ENCODE measurements at places on chromosomes 2 and 18.

- no peak for DNase-seq
Measured at GRCh38 chr18:40821596-40822243, 1133.3 kb upstream of the PIK3C3 start.

GRCh38 chr2:30265052-30266015 lies 34.0 kb downstream of the LBH start:
- DNase-seq, result no peak

GRCh38 chr2:204920776-204921175 lies 375.5 kb downstream of the PARD3B start:
- no peak for DNase-seq

DNA sequence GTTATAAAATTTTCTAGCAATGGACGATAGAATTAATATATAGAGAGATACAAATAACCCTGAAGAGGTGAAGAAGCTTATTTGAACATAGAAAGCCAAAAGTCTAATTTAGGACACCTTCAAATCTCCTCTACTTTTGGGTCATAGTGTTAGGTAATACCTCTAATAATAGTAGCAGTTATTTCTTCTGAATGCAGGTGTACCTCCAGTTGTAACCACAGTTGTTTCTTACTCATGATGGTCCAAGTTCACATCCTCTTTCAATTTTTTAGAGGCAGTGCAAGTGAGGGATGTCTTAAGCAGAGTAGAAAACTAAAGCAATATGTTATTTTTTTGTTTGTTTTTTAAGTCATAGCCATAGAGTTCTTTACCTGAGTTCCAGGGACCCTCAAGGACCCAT lies 429.5 kb downstream of the CCDC85A start:
- DNase-seq, result no peak

GRCh38 chr18:50961974-50962373 lies 5.9 kb upstream of the ELAC1 start:
- no peak for DNase-seq

DNA sequence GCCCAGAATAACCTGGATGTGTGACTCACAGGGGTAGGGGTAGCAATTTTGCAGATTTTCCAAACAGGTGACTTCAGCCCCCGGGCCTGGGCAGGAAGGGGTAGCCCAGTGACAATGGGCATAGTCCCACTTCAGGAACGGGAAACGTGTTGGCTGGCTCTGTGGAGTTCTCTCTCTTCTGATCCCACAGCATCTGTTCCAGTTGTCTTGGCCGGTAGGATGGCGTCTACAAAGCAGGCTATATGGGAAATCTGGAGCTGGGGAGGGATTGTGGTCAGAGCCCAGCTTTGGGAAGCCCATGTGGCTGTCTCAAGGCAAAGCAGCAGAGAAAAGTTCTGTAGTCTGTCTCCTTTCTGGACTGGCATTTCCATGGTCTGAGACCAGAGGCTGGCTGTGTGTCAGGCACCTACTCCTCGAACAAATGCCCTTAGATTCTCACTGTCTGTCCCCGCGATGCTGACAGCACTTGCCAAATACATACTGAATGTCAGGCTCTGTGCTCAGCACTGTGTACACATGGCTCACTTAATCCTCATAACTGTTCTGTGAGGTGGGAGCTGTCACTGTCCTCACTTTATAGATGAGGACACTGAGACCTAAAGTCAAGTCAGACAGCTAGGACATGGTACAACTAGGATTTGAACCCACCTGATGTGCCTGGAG lies 17.9 kb upstream of the TMEM214 start:
- no peak for DNase-seq

- no peak for DNase-seq
Measured at GRCh38 chr2:189631849-189632248, 29.4 kb upstream of the ASNSD1 start.

DNA sequence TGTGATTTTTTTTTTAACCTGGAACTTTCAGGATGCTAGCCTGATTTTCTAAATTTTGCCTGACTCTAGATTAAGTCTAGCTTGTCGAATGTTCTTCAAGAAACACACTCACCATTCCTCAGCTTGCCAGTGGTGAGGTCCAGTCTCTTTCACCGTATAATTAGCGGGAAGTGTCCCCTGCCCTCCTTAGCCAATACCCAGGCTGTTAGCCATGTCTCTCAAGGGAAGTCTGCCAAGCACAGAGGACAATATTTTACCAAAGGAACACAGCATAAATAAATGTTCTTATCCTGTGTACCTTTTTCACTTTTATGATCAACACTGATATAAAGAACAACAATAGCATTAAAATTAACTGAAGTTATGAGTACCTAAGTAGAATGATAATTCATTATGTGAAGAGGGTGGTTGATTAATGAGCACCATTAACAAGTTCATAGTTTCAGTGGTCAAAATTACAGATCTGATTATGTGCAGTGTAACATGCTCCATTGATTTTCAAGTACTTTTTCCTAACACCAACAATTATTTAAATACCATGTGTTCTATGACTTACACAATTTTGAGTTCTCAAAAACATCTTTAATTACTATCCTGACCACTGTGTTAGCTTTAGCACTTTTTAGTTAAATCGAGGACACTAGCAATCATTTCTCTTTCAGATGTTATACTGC lies 445.8 kb upstream of the RAB12 start:
- no peak for DNase-seq

GRCh38 chr2:225104321-225104720 lies 62.1 kb upstream of the DOCK10 start:
- no peak for DNase-seq

GRCh38 chr18:26503382-26503781 lies 45.0 kb downstream of the KCTD1 start:
- no peak for DNase-seq

DNA sequence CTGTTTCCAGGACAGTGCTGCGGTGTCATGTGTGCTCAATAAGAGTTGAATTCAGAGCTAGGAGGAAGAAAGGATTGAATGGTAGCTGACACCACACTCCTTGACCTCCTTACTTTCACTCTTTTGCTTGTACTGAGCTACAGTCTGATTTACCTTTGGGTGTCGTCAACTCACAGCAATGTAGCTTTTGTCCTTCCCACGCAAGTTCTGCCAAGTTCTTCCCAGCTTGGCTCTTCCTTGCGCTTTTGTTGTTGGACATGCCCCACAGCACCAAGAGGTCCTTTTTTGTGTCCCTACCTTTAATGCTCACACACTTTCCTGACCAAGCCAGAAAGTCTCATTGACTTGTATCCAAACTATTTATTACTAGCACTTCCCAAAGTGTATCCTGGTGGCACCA lies 38.3 kb upstream of the ITGB6 start:
- no peak for DNase-seq

GRCh38 chr18:9989481-9989880 lies 75.7 kb downstream of the VAPA start:
- DNase-seq, result no peak

DNA sequence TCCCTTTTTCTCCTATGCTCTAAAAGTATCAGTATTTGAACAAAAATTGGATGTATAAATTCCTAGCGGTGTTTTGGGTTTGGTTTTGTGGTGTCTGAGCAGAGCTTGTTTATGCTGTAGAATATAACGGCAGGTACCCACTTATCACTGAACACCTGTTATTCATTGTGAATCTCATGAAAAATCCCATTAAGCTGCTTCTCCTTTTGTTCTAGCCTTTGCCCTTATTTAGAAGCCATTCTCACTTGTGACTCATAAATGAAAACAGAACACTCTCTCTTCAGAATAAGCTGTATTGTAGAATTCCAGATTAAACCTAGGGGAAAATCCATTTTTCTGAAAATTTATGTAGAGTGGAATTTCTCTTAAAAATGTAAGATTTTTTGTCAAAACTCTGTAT lies 104.0 kb downstream of the PRPF40A start:
- no peak for DNase-seq

GRCh38 chr2:208366215-208367127 lies 40.1 kb upstream of the PTH2R start:
- no peak for DNase-seq

- DNase-seq, result no peak
Measured at GRCh38 chr2:109379507-109379906, 234.3 kb downstream of the SEPTIN10 start.

DNA sequence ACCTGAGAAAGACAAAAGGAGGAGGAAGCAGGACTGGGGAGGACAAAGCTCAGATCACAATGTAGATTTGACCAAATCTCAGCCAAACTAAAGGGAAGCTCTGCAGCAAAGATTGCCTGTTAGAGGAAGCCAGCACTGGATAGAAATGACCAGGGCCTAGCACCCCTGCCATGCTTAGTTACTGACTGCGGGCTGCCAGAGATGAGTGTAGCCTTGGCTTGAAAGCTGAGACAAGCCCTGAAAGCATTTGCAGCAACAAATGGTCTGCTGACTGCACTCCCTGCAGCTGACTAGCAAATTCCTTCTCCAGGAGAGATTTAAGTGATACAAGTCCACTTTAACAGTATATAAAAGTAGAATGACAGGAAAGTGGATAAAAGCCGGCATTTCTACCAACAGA lies 140.9 kb upstream of the CRIM1 start:
- no peak for DNase-seq

DNA sequence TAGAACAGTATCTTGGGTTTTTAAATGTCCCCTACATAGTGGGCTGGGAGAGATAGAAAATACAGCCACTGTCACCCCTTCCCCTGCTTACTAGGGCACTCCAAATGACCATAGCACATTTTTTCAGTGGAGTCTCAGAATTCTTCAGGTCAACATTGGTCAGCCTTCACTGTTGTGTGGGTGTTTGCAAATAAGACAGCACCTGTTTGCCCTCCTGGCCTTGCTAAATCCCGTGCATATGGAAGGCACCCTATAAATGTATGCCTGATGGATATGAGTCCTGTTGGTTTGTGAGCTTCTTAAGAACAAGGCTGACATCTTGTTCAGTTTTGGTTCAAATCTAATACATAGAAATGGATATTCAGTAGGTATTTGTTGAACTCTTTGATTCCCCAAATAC lies 12.5 kb downstream of the ITGA6 start:
- no peak for DNase-seq

- no peak for DNase-seq
Measured at GRCh38 chr2:70926042-70926441, 9.7 kb upstream of the ATP6V1B1 start.

- DNase-seq, result no peak
Measured at GRCh38 chr2:174965992-174966744, 39.0 kb downstream of the CHN1 start.

GRCh38 chr2:55891671-55892094 lies 31.9 kb downstream of the EFEMP1 start:
- no peak for DNase-seq

DNA sequence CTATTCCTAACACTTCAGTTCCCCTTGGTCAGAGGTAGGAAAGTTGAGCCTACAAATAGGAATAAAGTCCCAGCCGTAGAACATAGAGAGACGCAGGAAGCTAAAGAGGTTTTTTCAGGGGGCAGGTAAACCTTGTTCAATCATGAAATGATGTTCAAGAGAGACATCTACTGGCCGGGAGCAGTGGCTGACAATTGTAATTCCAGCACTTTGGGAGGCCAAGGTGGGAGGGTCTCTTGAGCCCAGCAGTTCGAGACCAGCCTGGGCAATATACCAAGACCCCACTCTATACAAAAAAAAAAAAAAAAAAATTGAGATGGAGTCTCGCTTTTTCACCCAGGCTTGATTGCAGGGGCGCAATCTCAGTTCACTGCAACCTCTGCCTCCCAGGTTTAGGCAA lies 66.7 kb upstream of the DNAJC10 start:
- DNase-seq, result no peak

GRCh38 chr2:97688062-97688827 lies 18.7 kb downstream of the C2orf92 start:
- no peak for DNase-seq

GRCh38 chr2:205936446-205936845 lies 149.5 kb downstream of the INO80D start:
- no peak for DNase-seq

GRCh38 chr18:13572721-13573120 lies 153.6 kb downstream of the FAM210A start:
- no peak for DNase-seq

DNA sequence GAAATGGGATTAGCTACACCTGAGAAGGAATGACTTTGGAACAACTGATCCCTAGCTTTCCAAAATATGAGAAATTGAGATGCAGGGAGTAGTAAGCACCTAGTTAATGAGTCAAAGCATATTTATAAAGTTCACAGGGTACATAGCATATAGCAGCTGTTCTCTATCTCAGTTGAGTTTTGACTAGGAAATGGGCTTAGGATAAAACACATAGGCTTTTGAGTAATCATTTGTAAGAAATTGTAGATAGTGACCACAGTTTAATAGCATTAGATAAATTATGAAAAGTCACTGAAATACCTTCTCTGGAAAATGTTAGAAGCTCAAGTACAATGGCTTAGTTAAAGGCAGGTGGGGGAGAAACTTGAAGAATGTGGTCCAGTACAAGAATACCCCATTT lies 444.7 kb upstream of the TNP1 start:
- no peak for DNase-seq

GRCh38 chr2:170820757-170821530 lies 4.3 kb downstream of the GAD1 start:
- DNase-seq, result no peak

DNA sequence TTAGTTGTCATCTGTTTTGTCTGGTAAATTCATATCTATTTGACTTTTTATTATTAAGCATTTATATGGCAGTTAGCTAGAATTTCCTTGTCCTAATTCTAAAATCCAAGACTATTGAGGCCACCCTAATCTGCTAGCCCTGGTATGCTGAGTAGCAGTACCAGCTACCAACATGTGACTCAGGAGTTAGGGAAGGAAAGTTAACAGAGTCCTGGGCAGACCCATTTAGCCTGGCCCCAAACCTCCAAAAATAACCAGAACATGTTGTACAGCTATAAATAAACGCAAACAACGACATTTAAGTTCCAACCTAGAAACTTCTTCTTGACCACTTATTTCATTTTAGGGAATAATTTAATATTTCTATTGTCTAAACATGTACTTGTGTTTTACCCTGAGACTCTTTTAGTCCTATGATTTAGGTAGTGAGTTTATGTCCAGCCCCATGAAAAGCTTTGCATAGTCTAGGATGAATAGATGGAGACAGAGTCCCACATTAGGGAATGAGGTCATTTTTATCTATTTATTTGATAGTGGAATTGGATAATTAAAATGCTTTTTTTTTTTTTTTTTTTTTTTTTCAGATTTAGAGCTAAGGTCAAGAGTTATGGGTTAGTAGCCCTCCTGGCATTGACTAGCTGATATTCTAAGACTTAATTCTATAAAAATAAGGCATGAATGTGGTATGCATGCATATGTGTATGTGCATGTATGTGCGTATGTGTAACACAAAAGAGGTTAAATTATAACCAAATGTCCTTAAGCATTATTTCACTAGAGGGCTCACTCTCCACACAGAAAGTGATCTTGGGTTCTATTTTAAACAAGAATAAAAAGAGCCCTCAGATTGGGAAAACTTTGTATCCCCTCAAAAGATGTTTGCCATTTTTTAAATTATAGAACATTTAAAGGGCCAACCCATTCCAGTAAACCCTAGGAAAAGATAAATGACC lies 160.1 kb upstream of the MAPRE2 start:
- DNase-seq, result no peak

- no peak for DNase-seq
Measured at GRCh38 chr18:44698518-44698917, 17.8 kb downstream of the SETBP1 start.

- DNase-seq, result no peak
Measured at GRCh38 chr2:6986301-6986911, 69.2 kb downstream of the RNF144A start.

GRCh38 chr18:47391665-47392064 lies 140.2 kb upstream of the SKOR2 start:
- DNase-seq, result no peak
